Stimulated activated CD4-positive, alpha-beta T cell treated with anti-CD3 and anti-CD28 coated beads, Interleukin-15, amount 100 ng/mL, for 1 hour (primary cell): ENCODE measurements at places on chromosomes 11 and 22.

- no peak for DNase-seq
These were observed 19.1 kb downstream of the MPEG1 start for GRCh38 chr11:59193587-59194130.

DNA sequence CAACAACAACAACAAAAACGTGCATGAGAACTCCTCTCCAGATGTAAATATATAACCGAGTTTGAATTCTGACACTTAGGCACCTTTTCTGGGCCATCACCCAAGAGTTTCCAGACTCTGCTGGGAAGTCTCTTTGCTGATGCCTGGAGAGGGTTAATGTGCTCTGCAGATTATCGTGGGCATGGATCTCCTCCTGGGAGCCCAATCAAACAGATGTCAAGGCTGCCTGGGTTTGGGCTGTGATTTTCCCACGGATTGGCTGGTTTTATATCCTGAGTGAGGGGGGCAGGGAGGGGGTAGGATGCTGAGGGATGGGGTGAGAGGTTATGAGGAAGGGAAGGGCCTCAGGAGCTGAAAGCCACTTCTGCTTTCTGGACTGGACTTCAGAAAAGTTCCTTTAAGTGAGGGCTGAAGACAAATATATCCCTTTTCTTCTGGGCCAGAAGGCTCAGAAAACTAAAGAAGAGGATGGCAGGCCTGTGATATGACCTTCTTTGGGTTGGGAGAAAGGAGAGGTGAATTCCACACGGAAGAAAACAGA, 4.2 kb downstream of the ELF5 start:
- no peak for DNase-seq

DNA sequence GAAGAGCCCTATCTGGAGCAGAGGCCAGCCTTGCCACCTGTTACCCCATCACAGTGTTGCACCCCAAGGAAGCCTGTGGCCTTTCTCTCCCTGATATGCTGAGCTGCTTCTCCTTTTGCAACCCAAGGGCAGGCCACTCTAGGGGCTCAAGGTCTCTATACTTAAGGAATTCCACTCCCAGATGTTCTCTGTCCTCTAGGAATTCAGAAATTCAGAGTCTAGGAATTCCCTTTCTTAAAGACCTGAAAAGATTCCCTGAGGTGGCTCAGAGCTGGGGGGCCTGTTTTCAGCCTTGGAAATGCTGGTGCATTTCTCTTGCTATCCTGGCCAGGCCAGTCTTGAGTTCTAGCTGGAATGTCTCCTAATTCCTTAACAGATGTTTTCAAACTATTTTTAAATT, 68.0 kb upstream of the OLFML1 start:
- no peak for DNase-seq

DNA sequence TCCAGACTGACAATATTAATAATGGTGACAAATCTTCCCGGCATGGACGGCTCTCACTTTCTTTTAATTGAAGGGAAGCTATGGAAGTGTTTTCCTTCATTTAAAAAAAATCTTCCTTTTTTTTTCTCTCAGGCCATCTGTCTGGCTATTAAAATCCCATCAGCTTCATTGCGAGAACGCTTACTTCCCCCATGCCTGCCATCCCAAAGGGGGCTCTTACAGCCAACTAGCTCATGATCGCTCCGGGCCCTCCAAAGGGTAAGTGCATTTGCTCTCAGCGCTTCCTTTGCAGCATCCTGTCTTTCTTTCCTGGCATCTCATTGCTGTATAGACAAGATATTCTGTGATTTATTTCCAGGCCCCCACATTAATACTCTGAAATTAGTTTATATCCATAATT, 20.7 kb downstream of the CACNG2 start:
- no peak for DNase-seq

DNA sequence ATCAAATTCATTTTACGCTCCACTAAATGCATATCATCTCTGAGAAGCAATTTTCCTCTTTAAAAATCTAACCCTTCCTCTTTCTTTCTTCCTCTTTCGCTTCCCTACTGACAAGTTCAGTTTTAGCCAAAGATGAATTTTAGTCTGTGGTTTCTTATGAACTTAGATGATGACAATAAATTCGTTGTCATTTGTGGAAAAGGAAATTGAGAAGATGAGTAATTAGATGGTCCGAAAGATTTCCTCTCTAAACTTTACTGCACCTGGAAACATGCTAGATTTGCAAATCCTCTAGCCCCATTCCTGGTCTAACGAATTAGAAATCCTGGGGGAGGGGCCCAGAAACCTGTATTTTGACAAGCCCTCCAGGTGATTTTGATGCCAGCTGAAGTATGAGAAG, 855.4 kb upstream of the CHORDC1 start:
- no peak for DNase-seq

DNA sequence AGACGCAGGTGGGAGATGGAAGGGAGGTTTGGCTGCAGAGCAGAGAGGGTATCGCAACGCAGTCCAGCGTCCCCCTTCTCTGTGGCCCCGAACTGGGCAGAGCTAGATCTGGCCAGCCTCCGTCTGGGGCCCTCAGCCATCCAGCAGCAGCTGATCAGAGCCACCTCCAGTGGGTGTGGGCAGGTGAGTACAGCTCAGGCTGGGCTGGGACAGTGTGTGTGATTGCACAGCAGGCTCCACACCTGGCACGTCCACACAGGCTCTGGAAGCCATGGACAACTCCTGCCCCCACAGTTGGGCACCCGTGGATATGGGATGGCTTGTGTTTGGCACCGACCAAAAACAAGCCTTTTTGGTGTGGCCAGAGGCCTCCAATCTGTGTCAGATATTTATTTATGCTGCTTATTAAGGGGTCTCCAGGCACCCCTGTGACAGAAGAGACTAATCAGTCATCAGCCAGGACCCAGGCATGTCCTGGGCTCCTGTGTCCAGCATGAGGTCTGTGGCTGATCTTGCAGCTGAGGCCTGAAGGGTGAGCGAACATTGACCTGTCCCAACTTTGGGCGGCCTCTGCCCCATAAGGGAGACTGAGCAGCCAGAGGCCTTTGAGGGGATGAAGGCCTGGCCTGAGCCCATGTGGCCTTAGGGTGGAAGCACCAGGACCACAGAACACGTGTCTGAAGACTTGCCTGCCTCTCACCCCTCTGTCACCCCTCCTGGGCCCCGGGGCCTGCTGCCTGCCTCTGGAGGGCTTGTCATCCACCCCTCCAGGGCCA, 18.6 kb downstream of the POLR3H start:
- no peak for DNase-seq
